ENCODE measurements at places on chromosomes 5 and 9.

DNA sequence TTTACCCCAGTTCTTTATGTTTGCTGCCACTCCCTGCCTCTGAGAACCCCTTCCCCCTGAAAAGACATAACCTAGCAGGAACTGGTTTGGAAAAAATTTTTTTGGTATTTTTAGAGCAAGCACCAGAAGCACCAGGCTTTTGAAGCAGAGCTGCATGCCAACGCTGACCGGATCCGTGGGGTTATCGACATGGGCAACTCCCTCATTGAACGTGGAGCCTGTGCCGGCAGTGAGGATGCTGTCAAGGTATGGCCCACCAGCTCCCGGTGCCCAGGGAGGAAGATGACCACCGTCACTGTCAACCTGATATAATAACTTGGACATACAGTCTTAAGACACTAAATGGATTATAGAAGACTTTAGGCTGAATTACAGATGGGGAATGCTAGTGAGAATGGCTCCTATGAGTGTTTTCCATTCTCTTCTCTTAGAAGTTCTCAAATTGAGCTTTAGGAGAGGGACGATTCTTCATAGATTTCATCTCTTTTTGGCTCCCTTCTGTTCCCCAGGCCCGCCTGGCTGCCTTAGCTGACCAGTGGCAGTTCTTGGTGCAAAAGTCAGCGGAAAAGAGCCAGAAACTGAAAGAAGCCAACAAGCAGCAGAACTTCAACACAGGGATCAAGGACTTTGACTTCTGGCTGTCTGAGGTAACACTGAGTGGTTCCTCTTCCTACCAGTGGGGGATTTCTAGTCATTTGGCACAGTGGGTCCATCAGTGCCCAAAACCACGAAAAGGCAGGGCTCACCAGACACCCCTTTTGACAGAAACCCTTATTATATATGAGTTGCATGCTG, 44.9 kb downstream of the DYNC2I2 start:
- no peak for DNase-seq

GRCh38 chr5:96065685-96066385, 104.2 kb upstream of the ELL2 start:
- no peak for DNase-seq

DNA sequence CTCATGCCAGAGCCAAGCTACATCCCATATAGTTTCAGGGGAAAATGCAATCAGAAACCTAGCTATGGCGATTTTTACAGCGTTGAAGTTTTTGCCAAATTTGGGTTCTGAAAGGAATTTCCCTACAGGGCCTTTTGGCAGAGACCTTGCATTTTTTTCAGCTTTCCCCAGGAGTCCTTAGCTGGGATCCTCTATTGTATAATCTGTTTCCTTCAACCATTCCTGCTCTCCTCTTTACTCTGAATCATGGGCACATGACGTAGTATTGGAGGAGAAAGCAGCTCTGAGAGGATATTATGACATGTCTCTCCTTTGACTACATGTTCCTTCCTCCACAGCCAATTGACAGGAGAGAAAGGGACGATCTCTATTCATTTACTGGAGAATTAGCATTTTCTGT, 118.5 kb upstream of the ERCC6L2 start:
- DNase-seq, result no peak

- no peak for DNase-seq
Observed at GRCh38 chr9:121807823-121808278, 156.4 kb downstream of the DAB2IP start.

DNA sequence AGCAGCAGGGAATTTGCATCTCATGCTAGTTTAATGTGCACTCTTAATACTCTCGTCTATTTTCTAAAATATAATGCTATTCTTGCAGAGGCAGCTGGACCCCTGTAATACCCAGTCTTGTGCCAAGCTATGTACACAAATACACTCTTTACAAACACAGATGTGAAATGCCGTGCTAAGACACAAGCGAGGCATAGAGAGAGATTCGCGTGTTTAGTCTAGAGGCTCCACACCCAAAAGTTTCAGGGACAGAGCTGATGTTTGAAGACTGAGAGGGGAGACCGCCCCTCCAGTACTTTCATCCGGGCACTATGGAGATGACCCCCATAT, 1.2 kb downstream of the DPYSL3 start:
- DNase-seq, result no peak

DNA sequence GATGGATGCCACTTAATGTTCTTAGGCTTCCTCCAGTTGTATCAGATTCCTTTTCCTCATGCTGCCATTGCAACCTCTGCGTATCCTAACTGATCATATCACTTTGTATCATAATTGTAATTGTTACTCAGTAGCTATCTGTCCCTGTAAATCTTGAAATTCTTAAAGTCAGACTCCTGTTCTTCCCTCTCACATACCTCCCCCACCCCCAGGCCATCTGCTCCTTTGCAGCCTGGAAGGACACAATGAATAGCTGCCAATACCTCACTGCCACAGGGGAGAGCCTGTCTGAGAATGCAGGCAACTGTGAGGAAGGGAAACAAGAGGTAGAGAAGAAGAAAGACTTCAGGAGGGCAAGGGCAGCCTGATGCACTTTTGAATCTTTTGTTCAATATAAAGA, 228.5 kb downstream of the ENC1 start:
- DNase-seq, result no peak

GRCh38 chr9:75146229-75146628, 57.9 kb downstream of the OSTF1 start:
- DNase-seq, result no peak

GRCh38 chr5:76775921-76776320, 42.9 kb upstream of the F2RL1 start:
- no peak for DNase-seq

DNA sequence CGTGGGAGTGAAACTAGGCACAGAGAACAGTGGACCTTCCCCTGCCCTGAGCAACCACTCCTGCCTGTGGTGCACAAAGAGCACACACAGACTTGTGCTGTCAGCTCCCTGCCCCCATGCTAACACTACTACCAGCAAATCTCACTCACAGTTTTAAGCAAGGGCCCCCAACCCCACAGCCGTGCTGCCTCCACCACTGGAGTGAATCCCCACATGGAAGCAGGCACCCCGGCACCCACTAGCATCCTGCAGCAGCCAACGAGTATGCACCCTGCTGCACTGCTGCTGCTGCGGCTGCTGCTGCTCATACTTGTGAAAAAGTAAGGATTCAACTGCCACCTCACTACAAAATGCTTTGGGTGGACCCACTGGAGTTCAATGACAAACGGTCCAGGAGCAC, 435.5 kb downstream of the SLCO4C1 start:
- DNase-seq, result no peak

GRCh38 chr5:147072622-147073021, 162.2 kb upstream of the STK32A start:
- DNase-seq, result no peak

DNA sequence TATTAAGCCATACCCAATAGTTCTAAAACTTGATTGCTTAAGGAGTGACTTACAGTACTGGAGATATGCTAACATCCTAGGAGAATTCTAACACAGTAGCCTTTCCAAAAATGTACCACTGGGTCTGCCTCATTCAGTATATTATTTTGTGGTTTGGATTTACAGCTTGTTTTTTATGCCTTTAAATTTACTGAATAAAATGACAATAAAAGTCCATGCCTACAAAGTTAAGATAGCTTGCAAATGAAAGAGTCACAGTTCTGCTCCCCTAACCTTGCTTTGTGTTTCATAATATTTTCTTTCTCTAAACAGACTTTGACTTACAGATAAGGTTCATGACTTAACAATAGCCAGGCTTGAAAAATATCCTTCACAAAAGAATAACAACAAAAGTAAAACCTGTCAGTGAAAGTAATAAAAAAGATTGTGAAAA, 951.1 kb upstream of the NUDT12 start:
- no peak for DNase-seq

DNA sequence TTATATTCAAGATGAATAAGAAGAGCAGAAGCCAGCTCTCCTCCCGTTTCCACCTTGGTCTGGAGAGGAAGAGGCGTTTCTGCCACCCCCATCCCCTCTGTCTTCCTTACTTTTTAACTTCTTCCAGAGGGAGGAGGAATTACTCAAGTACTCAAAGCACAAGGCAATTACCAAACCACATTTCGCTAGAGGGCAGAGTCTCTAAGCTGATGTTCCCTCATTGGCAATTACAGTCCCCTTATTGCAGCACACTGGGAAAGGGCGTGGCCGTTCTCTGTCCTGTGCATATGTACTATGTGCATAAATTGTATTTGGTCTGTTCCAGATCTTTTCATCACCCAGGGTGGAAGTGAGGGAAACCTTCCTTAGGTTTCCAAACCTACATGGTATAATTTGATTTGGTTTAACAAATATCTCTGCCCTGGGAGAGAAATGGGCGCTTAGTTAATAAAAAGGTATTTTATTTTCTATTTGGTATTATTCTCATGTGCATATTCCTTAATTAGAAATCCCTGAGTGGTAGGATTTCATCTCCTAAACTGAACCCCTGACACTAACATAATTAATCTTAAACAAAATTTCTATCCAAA, 29.8 kb upstream of the ALDOB start:
- DNase-seq, result peak; percentile 70

- DNase-seq, result no peak
Observed at GRCh38 chr5:153148624-153148976, 341.9 kb upstream of the GRIA1 start.

GRCh38 chr5:87746891-87747377, 334.2 kb upstream of the CCNH start:
- no peak for DNase-seq

DNA sequence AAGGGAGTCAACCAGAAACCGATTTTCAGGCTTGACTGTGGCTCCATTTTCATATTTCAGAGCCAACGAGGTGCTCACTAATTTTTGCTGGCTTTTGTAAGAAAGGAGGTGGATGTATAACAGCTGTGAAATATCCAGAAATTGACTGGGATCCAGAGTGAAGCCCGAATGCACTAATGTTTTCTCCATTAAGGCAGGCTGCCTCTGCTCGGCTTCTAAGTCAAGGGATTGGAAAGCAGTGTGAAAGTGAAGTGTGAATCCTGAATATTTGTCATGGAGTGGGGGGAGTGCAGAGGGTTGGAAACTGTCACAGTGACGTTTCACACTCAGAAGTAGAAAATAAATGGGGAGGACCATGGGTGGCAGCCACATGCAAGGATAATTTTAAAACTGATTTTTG, 237.4 kb downstream of the GOLPH3 start:
- DNase-seq, result no peak

GRCh38 chr5:132266836-132267160, 9.3 kb downstream of the PDLIM4 start:
- DNase-seq, result no peak

GRCh38 chr5:174655351-174655750, 69.0 kb upstream of the MSX2 start:
- no peak for DNase-seq

DNA sequence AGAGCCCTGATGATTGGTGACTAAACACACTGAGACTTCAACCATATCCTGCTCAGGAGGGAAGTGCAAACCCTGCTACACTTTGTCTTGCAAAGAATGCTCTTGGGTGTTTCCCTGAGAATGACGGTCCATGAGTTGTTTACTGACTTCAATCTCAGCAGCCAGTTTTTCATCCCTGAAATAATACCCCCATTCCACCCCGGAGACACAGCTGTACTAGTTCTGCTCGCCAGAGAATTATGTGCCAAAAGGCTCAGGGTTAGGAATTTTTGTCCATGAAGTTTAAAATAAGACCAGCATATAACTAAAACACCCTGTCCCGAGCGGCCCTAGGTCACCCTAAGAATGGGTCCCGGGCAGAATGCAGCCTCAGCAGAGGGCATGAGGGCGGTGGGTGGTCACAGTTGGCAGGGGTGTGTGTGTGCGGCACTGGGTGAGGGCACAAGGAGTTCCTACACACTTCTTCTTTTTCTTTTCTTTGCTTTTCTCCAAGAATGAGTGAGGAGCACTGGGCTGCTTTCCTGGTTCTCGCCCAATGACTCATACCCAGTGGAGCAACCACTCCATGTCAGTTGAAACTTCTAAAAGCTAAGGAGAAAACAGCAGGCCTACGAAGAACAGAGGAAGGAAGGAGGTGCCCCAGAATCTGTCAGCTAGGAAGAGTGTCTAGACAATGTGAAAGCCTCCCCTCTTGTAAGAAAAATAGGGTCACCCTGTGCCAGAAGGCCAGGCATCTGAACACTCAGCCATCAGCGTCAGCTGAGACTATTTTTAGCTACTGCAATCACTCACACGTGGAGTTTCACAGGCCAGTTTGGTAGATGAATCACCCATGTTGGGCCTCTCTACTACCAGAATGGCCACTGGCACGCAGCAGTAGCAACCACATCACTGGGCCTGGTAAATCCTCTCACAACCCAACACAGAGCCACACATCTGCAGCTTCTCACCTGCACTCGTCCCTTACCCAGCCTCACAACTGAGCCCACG, 105.9 kb downstream of the DPYSL3 start:
- no peak for DNase-seq

DNA sequence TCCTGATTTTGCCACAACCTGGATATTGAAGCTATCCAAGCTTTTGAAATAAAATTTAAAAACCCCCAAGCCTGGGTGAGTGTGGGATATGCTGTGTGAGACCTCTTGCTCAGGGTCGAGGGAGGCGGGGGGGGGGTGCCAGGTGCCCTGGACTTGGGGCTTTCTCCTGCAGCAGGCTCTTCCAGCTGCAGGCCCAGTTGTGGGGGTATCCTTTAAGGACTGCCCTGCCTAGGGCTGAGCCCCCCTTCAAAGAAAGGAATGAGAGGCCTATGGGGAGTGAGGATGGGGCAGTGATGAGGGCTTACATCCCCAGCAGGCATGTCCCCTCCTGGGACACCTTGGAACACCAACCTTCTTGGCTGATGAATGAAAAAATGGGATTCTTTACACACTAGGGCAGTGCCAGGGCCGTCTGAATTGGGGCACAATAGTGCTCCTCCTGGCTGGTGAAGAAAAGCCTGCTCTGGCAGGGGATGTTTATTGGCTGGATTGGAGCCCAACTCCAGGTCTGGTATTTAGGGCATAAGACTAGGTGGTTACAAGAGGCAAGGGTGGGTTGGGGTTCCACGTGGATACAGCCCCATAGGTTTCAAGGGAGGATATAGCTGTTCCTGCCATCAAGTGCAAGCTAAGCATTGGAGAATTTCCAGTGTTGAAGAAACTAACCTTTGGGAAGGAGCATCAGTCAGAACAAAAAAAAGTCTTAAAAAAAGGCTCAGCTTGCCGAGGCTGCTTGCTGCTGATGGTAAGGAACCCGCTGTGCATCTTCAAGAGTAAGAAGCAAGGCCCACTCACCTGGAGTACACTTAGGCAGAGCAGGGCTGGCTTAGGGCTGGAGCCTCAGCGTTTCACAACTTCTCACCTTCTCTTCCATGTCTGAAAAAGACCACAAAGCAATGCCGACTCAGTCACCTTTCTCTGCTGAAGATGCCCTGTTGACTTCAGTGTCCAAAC, 7.0 kb downstream of the HNRNPAB start:
- DNase-seq, result no peak

- no peak for DNase-seq
Observed at GRCh38 chr5:16773991-16774390, 157.2 kb upstream of the RETREG1 start.

DNA sequence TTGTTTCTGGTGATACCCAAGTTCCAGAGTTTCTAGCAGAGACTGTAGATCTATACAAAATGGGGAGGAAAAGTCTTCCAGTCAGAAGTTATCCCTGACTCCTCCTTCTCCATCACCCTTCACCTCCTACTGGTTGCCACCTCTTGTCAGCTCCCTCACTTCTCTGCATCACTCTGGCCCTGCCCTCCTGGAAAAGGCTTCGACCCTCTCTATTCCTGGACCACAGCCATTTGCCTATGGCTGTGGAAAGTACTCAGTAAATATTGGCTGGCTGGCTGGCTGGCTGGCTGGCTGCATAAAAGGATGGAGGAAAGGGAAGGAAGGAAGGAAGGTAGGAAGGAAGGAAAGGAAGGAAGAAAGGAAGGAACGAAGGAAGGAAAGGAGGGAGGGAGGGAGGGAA, 32.7 kb upstream of the ABCA1 start:
- no peak for DNase-seq

- DNase-seq, result no peak
Observed at GRCh38 chr9:133375116-133375723, 640 bp downstream of the SURF4 start.

GRCh38 chr9:10054456-10054855, 558.3 kb downstream of the PTPRD start:
- DNase-seq, result no peak

Data from common myeloid progenitor, CD34-positive (primary cell).